Kidney (tissue), 22 donors: ENCODE measurements at places on chromosomes 5 and 9. TPM values are rescaled to one million over a fixed set of nuclear protein-coding genes. Genes with fewer than 3 reads are reported as not detected.

GRCh38 chr5:144187699-144188294, 17.1 kb downstream of the KCTD16 start:
- no peak overlapping the region for H3K27ac ChIP-seq
- H3K4me3 ChIP-seq, result no peak overlapping the region
- H3K36me3 ChIP-seq, result no peaks in the 10 kb centered on the region
- H3K4me1 ChIP-seq, result no peaks in the 10 kb centered on the region

- H3K4me3 ChIP-seq, result no peak overlapping the region
- no peaks in the 10 kb centered on the region for H3K4me1 ChIP-seq
- H3K36me3 ChIP-seq, result no peaks in the 10 kb centered on the region
- DNase-seq, result no peak
Measured at GRCh38 chr9:21996438-21996837, 1.8 kb downstream of the CDKN2B-AS1 start.

DNA sequence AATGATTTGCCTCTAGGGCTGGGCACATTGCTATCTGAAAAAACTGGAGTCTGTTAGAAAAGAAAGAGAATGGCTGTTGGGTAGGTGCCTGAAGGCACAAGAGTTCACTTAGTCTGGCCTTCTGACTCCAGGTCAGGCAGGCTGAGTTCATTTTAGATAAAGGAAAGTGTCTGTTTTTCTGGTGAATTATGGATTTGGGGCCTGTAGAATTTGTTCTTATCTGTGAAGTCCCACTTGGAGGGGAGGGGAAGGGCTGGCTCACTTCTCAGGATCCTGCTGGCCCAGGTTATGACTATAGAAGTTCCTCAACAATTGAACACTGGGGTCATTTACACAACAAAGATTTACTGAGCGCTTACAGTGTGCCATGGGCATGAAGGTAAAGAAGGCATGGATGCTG, 11.5 kb upstream of the SEPTIN8 start:
- H3K27me3 ChIP-seq, result no peaks in the 10 kb centered on the region
- no peak overlapping the region for H3K4me3 ChIP-seq

DNA sequence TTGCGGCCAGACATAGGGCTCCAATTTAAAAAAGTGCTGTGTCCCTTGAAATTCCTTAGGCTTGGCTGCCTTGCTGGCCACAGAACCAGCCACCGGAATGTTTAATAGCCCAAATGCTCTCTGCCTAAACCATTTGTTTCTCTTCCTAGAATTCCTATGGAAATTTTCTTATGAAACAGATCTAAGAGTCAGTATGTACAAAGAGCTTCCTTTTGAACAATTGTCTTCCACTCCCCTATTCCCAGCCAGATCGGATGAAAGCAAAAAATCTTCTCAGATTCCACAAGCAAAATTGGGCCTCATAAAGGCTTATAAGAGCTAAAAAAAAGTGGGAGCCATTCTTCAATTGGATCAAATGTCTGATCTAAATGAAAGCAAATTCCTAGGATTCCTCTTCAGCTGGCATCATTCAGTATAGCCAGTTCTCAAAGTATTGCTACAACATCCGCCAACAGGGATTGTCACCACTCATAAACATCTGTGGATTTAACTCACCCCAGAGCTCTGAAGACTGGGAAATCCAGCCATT, 104.3 kb downstream of the CEMIP2 start:
- H3K4me1 ChIP-seq, result no peaks in the 10 kb centered on the region

DNA sequence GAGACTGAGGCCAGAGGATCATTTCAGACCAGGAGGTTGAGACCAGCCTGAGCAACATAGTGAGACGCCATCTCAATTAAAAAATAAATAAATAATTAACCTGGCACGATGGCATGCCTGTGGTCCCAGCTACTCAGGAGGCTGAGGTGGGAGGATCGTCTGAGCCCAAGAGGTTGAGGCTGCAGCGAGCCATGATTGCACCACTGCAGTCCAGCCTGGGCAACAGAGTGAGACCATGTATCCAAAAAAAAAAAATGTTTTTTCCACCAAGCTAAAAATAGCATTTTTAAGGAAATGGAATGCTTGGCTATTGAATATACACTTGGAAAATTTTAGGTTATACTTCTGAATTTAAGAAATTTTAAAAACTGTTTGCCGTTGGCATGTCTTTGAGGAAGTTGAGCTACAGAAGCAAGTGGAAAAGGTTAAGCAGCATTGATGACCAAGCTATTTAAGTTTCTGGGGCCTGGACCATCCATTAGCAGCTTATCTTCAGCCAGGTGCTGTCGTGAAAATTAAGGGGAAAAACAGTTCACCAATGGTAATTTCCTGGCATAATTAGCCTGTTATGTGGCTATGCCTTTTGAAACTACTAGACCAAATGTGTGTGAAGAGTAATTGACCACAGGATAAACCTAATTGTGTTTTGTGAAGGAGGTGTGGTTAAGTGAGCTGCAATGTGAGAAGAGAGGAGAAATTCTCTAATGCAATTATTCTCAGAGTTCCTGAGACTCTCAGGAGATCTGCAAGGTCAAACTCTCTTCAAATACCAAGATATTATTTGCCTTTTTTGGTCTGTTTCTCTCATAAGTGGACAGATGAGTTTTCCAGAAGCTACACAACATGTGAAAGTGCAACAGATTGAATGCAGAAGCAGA, 21.0 kb downstream of the F2R start:
- no peak overlapping the region for H3K27ac ChIP-seq
- H3K36me3 ChIP-seq, result no peaks in the 10 kb centered on the region
- no peak overlapping the region for H3K4me3 ChIP-seq
- H3K27me3 ChIP-seq, result no peaks in the 10 kb centered on the region
- H3K4me1 ChIP-seq, result no peaks in the 10 kb centered on the region

DNA sequence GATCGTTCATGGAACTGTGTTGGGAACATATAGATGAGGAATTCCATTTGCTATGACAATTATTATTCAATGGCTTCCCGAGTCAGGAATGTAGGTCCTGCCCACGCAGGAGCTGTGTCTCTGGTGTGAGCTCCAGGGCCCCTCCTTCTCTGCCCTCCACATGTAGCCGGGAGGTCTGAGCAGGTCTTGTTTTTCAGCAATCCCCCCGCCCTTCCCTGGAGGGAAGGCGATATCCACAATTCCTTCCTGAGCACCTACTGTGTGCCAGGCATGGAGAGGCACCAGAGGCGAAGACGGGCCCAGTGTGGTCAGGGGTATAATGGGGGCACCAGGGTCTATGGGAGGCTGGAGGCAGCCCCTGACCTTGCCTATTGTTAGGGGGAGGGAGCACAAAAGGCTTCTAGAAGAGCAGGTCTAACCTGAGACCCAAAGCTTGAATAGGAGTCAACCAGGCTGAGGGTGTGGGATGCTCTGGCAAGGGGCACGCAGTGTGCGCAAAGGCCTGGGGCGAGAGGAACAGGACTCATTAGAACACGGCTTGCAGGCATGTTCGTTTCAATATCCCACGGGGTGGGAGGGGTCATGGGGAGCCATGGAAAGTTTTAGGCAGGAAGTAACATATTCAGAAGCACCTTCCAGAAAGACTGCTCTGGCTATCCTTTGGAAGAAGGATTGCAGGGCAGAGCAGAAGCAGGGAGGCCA, 154.9 kb downstream of the C9orf50 start:
- no peaks in the 10 kb centered on the region for H3K27me3 ChIP-seq
- no peak overlapping the region for H3K4me3 ChIP-seq
- H3K36me3 ChIP-seq, result no peaks in the 10 kb centered on the region
- peaks cover 26% of the 10 kb centered on the region for H3K4me1 ChIP-seq
- H3K27ac ChIP-seq, result no peak overlapping the region

DNA sequence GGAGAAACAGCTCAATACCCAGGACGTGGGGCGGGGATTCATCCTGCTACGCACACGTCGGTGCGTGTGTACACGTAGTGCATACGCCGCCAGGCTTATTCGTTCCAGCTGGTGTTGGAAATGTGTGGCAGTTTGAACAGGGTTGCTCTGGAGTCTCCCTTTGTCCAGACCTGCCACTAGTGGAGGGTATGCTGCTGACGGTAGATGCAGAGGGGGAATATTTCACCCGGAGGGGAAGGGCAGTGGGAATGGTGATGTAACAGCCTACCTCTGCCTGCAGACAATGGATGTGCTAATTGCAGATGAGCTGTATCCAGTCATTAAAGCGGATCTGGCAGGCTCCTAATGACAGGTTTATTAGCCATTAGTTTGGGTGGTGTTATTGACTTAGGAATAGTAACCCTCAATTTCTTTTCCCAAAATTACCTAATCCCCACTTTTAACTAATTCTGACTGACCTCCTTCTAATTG, 142.7 kb downstream of the PAX5 start:
- no peaks in the 10 kb centered on the region for H3K36me3 ChIP-seq
- H3K27me3 ChIP-seq, result no peaks in the 10 kb centered on the region
- H3K4me3 ChIP-seq, result no peak overlapping the region
- no peak overlapping the region for H3K27ac ChIP-seq
- no peak for DNase-seq
- H3K4me1 ChIP-seq, result no peaks in the 10 kb centered on the region

SHISAL2B gene
- not detected for total RNA-seq

PCDHGB2 gene
- total RNA-seq, result 4.0 TPM
